ENCODE measurements at places on chromosomes 5 and 9.

- no peak for DNase-seq
Observed at GRCh38 chr5:67019065-67019845, 177.3 kb downstream of the CD180 start.

GRCh38 chr5:126973193-126973592 is 57.2 kb downstream of the MARCHF3 start:
- no peak for DNase-seq

- DNase-seq = no peak
Observed at GRCh38 chr5:5141339-5141599, 1.1 kb downstream of the ADAMTS16 start.

DNA sequence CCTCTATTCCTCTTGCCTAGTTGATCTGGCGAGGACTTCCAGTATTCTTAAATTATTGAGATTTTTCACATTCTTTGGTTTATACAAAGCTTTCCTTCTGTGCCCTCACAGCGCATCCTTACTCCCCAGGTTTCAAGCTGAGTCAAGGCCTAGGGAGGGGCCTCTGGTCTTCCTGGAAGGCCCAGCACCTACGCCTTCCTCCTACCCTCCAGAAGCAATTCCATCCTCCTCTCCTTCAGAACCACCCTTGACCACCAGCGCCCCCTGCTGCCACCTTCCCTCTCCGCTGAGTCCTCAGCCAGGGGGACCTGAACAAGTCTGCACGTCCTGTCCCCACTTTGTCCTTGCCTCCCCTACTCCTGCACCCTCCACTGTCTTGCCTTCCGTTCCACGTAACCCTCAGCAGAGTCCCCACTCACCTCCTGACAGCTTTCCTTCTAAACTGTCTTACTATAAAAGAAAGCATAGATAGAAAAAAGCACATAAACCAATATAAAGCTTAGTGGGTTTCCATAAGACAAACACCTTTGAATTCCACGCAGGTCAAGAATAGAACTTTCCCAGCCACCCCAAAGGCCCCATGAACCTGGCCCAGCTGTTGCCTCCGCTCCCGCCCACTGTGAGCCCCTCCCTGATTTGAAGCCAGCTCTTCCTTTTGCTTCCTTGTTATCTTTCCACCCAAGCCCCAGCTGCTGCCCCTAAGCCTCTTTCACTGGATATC is 63.0 kb upstream of the CTSL start:
- DNase-seq = peak; percentile 72

- DNase-seq = no peak
Observed at GRCh38 chr9:972501-973294, 3.8 kb upstream of the DMRT3 start.

All from non-pigmented ciliary epithelial cell (primary cell).